HEK293T (cell line): ENCODE measurements at places on chromosomes 6 and 20.

DNA sequence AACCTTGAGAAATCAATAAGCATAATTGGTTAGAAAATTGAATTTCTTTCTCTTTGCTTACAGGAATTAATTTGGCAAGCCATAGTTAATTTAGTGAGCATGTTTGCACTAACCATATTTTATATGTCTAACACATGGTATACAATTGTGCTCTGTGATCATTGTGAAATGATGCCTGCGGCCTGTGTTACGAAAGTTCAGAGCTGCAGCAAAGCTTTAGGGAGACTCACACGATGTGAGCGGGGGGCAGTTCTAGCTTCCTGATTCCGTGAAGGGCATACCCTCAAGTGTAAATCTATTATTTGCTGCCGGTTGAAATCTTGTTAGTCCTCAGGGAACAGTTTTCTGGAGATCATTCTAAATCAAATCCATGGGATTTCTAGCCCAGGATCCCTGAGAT, 25.5 kb upstream of the ADTRP start:
- DNase-seq = no peak

DNA sequence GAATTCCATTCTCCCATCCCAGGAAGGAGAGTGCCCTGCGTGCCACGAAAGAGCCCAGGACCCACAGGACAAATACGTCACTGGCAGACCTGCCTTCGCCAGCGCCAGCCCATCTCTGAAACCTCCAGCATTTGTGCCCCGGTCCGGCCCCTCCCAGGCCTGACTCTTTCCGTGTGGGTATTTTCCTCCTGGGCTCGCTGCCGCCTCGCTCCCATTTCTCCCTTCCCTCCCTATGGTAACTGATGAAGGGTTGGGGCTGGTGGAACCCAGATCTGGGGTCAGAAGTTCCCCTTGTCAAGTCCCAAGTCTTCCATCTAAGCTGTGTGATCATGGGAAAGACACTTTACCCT, 208.5 kb downstream of the LRFN2 start:
- no peak for DNase-seq

DNA sequence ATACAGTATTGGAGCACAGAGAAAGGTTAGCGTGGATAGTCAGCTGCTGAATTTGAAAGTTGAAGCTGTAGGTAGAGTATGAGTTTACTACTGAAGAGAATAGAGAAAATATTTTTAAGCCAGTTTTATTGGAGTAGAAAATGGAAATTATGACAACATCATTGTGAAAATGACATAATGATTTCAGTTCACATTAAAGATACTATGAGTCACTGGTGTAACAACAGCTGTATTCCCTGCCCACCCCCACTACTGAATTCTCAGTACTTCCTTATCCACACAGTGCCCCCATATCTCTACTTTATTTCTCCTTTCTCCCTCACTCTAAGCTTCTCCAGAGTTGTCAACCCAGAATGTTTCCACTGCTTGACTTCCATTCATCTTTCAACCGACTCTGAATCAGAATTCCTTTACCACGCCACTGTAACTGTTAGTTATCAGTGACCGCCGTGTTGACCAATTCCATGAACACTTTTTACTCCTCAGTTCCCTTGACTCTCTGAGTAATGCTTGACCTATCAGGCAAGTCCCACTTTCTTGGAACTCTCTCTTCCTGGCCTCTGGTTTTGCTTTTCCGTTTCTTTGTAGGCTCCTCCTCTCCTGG, 139.6 kb downstream of the AIG1 start:
- DNase-seq = no peak

GRCh38 chr6:25318589-25318988, 39.4 kb downstream of the CARMIL1 start:
- DNase-seq = no peak
